Spinal cord (tissue), 10 donors: ENCODE measurements at places on chromosomes 16 and 17.

DNA sequence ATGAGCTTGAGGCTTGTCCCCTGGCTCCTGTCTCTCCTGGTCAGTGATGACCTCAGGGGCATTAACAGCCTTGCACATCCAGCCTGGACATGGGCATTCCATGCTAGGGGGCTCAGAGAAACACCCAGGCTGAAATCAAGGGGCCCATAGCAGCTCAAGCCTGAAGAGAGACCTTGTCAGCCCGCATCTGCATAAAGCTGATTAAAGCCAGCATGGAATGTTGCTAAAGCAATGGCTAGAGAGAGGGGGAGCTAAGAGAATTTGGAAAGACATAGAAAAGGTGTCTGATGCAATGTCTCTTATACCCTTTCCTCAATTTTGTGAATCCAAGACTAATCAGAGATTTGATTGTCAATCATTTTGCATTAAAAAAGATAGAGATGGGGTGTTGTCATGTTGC lies 51.4 kb upstream of the WSCD1 start:
- no peak for DNase-seq

DNA sequence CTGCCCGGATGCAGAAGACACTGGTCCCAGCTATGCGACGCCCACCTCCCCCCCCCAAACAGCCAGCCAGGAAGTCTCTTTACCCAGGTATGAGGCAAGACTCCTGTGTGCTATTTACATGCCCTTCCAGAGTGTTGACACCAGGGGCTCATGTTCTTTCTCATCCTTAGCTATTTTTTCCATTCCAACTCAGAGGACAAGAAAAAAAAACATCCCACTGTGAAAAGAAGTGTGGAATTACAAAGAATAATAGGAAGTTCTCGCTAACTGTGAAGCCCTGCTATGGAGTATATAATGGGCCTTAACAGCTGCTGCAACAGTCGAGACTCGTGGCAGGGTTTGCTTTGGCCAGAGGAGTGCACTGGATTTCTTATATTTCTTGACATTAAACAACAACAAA lies 584.9 kb downstream of the CDH13 start:
- DNase-seq: no peak

DNA sequence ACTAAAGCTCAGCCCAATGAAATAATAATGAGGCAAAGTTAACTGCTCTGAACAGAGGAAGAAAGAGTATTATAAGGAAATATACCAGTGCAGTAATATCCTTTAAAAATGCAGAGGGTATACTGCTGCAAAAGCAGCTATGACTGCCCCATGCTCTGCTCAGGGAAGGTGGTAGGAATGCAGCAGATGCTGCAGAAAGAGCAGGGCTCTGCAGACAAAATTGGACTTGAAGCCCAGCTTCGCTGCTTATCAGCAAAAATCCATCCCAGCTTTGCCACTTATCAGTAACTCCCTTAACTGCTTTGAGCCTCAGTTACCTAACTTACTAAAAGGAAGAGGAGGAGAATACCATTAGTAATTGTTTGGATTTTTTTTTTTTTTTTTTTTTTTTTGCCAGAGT lies 533.8 kb upstream of the CDH5 start:
- DNase-seq: no peak

DNA sequence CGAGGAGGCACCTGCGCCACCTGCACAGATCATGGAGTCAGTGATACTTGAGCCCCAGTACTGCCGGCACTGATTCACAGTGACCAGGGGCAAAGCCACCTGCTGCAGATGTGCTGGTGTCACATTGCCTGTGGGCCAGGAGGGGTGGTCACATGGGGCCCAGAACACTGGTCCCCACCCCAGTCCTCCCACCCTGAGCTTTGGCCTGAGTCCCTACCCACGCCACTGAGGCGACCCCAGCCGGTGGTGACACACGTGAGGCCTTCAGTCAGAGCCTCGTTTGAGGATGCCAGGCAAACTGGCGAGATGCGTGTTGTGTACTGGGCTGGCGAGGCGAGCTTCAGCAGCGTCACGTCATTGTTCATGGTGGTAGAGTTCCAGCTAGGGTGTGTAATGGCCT lies 1.5 kb downstream of the CTRL start:
- DNase-seq: no peak

DNA sequence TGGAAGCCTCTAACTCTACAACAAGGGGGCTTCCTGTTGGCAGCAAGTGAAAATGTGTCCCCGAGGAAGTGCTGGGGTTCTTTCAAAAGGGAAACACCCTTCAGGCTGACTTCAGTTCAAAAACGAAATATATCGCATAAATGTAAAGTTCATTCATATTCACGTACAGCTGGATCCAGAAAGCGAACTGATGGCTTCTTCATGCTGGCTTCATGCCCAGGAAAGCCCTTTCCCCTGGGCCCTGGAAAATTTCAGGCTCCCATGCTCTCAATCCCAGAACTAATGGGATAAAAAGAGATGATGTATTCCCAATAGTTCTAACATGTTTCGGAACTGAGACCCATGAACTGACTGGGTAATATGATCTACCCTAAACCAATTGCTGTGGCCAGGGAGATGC lies 104.7 kb upstream of the CDH13 start:
- DNase-seq: no peak

DNA sequence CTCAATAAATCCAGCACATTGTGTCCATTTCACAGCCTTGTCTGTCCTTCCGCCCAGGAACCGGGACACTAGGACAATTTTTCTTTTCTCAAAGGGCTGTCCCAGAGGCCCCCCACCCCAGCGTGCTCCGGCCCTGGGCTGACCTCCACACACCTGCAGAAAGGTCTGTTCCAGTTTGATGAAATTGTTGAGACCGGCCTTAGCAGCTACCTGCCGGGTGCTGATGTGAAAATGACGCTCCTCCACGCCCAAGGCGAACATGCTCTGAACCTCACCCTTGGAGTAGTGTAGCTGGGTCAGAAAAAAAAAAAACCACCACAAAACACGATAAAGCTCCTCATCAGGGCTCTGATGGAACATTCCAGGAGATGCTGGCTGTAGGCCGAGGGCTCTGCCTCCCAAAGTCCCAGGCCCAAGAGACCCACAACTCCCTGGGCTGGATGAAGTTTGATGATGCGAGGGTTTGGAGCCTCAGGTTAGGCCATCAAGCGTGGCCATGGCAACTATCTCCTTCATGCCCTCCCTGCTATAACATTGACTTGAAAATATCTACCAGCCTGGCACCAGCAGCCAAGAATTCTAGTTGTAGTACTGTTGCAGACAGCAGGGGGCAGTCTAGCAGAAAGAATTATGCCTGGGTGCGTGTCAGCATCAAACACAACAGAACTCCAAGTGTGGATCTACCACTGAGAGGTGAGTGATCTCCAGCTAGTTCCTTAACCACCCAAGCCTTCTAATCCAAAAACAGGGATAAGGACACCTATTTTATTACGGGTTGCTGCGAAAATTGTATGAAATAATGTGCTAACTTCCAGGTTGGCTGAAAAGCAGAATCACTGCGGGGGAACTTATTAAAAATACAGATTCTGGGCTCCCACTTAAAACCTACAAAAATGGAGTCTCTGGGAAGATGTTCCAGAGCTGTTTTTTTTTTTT lies 62.1 kb downstream of the RMI2 start:
- peak; percentile 79 for DNase-seq

DNA sequence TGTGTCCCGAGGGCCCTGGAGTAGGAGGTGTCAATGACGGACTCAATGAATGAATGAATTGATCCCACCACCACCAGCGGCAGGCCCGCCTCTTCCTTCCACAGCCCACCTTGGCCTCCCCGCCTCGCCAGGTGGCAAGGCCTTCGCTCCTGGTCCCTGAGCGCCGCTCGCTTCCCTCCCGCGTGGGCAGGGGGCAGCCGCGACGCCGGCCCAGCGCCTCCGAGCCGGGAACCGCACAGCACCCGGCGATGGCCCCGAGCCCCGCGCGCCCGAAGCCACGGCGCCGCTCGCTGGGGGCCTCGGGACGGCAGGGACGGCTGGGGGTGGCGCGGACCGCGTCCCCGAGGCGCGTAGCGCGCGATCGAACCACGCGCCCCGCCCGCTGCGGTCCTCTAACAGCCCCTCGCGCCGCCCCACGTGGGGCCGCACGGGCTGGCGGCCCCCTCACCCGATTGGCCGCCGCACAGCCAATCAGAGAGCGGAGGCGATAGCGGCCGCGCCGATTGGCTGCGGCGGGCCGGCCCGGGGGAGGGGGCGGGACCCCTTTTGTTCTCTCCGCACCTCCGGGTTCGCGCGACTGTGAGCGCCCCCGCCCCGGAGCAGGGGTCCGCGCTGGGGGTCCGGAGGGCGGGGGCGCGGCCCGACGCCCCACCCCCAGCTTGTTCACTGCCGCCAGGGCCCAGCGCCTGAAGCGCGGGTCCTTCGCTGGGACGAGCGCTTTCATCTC lies 31.4 kb downstream of the ACTG1 start:
- no peak for DNase-seq

DNA sequence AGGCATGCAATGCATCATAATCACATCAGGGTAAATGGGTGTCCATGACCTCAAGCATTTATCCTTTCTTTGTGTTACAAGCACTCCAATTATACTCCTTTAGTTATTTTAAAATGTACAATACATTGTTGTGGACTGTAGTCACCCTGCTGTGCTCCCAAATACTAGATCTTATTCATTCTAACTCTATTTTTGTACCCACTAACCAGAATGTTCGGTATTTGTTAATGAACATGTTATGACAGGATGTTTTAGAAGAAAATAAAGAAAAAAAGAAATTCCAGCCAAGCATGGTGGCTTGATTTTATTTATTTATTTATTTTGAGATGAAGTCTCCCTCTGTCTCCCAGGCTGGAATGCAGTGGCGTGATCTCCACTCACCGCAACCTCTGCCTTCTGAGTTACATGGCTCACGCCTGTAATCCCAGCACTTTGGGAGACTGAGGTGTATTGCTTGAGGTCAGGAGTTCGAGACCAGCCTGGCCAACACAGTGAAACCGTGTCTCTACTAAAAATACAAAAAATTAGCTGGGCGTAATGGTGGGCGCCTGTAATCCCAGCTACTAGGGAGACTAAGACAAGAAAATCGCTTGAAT lies 1.8 kb upstream of the NDE1 start:
- no peak for DNase-seq

- DNase-seq: no peak
These were observed 12.5 kb downstream of the TLCD2 start for GRCh38 chr17:1697681-1698080.

GRCh38 chr16:30637944-30638343 lies 12.8 kb upstream of the PRR14 start:
- no peak for DNase-seq

DNA sequence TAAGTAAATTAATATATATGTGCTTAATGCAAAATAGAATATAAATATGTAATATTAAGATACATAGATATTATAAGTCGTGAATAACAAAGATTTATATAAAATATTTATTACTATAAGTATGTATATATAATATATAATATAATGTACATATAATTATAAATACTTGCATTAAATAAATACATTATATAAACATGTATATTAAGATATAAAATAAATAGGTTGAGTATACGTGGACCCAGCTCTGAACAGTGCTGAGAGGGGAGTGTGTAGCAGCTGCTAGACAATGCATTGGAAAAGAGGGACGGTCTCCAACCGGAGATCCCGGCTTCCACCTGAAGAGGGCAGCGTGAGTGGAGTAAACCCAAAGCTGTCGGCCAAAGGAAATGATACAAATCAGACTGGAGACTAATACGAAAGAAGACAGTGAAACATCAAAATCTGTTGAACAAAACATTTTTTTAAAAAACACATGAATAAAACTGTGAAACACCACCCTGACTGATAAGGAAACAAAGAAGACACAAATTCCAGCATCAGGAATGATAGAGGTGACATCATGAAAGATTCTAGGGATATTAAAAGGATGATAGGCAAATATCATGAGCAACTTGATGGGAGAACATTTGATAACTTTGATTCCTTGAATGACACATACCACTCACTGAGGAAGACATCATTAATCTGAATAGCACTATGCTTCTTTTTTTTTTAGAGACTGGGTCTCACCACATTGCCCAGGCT lies 125.4 kb upstream of the CHMP6 start:
- no peak for DNase-seq

GRCh38 chr16:337437-337836 lies 15.1 kb downstream of the AXIN1 start:
- DNase-seq: no peak

DNA sequence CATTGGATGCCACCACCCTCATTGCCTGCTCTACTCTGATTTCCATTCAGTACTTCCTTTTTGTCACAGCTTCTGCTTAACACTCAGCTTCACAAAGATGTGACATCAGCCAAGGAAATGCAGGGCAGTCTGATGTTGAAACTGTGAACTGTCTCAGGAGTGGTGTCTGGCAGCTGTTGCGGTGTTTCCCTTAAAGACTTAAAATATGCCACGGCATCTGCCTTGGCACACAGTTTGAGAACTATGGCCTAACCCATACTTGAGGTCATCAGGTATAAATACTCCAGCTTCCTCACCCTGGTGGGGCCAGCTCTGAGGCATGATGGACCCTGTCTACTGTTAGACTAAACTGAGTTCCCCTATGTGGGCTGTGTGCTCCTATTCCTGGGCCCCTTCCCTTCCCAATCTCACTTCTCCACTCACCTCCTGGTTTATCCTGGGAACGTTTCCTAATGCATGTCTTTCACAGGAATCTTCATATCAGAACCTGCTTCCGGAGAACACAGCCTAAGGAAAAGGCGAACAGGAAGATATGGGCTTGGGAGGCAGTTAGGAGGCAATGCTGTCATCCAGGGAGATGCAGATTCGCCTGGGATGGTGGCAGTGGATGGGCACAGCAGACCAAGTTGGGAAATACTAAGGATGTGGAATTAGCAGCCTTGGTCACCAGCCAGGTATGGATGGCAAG lies 96.5 kb downstream of the WSCD1 start:
- no peak for DNase-seq

DNA sequence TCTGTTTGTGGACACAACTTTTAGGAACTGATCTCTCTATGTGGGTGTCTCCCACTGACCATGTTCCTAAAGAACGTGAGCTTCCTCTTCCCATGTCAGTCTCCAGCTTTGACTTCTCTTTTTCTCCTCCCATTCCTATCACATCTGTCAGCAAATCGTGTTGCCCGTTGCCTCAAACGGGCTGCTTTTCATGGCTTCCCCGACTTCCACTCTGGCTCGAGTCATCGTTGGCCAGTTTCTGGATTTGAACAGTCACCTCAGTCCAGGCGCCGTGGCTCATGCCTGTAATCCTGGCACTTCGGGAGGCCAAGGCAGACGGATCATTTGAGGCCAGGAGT lies 5.4 kb downstream of the ABCC1 start:
- DNase-seq: no peak

- no peak for DNase-seq
These were observed 38.9 kb upstream of the HELZ start for GRCh38 chr17:67283731-67284516.

GRCh38 chr16:50671644-50672260 lies 9.4 kb downstream of the SNX20 start:
- DNase-seq: no peak
